ENCODE measurements at places on chromosomes 3 and 15.

GRCh38 chr3:14333621-14334020, 68.8 kb upstream of the SLC6A6 start:
- DNase-seq, result no peak

DNA sequence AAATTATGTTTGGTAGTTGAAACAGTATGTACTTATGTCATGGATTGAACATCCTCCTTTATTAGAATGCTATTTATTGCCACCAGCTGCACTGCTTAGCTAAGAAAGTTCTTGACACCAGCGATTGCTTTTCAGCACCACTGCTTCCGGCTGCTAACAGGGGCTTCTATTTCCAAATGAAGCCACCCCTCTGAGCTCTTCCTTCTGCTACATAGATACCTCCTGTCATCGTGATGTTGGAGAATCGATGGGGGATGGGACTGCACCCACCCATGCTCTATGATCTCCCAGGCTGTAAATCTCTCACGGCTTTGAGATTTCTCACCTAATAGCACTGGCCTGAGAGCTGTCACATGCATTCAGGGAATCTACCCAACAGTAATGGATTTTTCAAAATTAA, 259.2 kb downstream of the MEIS2 start:
- no peak for DNase-seq

- DNase-seq, result no peak
These were observed 34.1 kb upstream of the HES1 start for GRCh38 chr3:194101592-194102432.

DNA sequence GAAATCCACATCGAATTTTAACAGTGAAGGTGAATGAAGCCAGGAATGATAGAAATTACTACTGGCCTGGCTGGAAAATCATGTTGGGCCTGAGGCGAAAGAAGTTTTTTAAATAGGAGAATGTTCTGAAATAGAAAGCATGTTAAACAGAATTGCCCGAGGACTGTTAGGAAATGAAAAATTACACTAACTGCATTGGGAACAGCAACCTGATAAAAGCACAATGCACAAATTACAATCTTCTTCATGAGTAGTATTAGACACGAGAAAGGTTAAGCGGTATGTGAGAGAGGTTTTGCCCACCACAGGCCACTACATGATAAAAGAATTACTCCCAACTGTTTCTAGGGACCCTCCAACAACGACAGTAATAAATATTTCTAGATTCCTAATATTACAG, 18.9 kb downstream of the GBE1 start:
- DNase-seq, result no peak

GRCh38 chr15:89421219-89421618, 75.2 kb downstream of the RHCG start:
- DNase-seq, result no peak

Measured in upper lobe of right lung (tissue), 1 donor.